ENCODE measurements at places on chromosomes 7 and 10.

DNA sequence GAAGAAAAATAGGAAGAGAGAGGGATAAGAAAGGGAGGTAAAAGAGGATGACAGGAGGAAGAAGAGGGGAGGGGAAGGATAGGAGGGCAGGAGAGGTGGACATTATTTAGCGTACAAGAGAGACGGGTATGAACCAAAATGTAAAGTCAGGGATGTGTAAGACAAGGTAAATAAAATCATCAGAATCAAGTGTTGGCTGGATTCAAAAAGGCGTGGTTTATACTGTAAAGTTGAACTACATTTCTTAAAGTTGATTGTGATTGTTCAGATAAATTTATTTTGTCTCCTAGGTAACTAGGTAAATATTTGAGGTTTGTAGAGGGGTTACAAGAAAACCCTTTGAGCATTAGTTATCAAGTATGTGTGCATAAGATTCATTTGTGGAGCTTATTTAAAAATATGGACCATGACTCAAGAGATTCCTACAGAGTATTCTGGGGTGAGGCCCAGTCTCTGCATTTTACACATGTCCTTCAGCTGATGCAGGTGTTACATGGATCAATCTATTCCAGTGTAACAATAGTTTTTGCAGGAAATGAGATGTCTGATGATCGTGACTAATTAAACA, 512.1 kb upstream of the MBL2 start:
- no peak for DNase-seq

- no peak for DNase-seq
These were observed 202.9 kb downstream of the PTEN start for GRCh38 chr10:88066319-88066718.

DNA sequence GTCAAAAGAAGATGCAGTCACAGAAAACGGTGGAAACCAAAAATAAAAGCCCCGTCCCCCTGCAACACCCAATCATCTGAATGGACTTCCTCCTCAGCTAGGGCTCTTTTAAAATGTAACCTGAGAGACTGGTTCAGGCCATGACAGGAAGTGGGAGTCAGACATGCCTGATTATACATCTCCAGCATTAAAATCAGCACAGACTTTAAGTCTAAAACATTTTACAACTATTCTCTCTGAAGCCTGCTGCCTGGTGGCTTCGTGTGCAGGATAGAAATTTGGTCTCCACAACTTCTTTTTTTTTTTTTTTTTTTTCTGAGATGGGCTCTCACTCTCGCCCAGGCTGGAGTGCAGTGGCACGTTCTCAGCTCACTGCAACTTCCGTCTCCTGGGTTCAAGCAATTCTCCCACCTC, 30.3 kb downstream of the HACD1 start:
- DNase-seq: no peak

DNA sequence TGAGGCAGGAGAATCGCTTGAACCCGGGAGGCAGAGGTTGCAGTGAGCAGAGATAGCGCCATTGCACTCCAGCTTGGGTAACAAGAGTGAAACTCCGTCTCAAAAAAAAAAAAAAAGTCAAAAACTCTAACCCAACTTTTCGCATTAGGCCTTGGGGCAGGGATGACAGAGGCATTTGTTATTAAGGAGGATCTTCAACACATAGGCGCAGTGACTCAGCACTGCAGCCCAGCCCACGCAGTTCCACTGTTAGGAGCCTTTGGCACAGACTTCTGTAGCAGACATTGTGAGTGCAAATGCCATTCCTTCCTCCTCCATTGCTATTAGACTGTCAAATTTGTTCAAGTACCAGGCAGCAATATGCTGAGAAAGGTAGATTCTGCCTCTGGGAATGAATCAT, 43.1 kb upstream of the KLHL7 start:
- no peak for DNase-seq

- DNase-seq: no peak
These were observed 126.7 kb downstream of the TSPAN12 start for GRCh38 chr7:120731271-120731670.

DNA sequence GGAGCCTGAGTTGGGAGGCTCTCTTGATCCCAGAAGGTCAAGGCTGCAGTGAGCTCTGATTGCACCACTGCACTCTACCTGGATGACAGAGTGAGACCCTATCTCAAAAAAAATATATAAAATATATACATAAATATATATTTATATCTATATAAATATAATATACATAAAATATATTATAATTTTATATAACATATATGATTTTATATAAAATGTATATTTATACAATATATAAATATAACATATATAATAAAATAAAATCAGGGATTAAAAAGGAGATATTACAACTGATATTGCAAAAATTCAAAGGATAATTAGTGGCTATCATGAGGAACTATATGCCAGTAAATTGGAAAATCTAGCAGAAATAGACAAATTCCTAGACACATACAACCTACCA, 353.5 kb upstream of the HPS1 start:
- DNase-seq: no peak

DNA sequence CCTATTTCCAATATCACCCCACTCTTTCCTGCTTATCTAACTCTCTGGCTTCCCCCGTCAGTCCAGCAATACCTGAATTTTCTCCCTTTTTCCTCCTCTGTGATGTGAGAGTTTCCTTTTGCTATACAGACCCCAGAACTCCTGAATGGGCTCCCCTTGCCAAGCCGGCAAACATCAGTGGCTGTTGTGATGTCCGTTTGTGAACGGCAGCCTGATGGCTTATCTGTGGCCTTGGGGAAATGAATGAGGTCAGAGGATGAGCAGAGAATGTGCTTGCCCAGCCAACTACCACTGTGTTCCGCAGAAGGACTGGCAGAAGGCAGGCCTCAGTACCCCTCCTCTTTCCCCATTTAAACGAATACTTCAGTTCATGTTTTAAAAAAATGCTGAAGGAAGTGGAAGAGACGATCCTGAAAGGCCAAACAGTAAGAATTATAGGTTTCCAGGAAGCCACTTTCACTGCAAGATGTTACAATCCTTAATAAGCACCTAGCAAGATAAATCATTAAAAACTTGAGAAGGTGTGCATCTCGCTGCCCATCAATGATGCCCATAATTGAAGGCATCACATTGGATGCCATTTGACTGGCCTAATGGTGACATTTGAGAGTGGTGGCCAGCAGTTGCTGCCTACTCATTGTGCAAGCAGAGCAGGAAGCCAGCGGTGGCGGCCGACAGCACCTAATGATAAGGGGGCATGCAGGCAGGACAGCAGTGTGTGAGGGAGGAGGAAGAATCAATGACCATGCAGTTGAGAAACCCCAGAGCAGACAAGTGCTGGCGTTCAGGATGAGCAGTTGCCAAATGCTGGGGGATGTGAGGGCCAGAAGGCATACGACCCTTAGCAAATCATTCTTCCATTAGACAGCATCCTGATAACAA, 31.5 kb downstream of the SLC18A2 start:
- no peak for DNase-seq

DNA sequence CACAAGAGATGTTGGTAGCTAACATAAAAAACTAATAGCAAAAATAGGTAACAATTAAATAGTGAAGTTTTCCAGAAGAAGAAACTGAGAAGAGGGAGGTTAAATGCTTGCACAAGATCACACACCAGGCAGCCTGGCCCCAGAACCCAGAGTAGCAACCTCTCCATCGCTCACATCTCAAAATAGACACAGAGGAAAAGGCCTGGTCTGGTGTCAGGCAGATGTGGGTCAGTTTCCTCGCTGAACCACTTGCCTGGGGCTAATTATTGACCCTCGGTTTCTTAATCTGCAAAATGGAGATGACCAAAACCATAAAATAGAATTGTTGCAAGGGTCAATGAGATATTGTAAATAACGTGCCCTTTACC, 44.5 kb upstream of the STK17A start:
- no peak for DNase-seq

- DNase-seq: no peak
These were observed 29.9 kb downstream of the CYTH3 start for GRCh38 chr7:6242561-6242960.

DNA sequence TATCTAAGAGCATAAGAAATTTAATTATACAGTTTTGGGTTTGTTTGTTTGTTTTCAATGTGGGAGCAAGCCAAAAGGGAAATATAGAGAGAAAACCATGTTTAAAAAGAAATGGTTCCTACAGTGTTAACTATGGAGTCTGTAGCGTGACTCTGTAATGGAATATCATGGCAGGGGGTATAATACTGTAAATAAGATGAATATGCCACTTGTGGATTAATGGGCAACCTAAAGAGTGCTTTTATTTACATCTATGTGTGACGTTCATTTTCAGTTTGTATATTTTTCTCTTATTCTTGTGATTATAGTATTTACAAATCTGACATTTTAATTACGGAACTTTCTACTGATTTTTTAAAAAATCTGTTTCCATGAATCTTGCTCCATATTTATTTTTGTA, 95.9 kb downstream of the POLL start:
- DNase-seq: no peak

All from nephron progenitor cell (in vitro differentiated cells).